ENCODE measurements at places on chromosomes 2 and 18. TPM values are rescaled to one million over a fixed set of nuclear protein-coding genes. Genes with fewer than 3 reads are reported as not detected.

DNA sequence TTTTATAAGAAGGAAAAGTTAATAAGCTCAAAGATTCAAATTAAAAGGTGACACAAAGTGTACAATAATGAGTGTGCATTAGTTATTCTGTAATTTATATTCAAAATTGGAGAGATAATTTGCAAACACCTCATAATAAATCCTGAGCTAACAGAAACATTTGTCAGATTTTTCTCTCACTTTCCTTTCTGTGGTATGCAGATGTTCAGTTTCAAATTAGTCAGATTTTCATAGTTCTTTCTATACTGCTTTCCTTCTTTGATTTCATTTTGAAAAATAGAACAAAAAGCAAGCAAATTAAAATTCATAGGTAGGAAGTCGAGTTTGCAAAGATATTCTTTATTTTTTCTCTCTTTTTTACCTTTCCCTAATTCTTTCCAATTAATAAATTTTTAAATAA is 1420.1 kb upstream of the NXPH2 start:
- DNase-seq: no peak

Gene FAP
- total RNA-seq: 6.9 TPM

GRCh38 chr2:120593921-120594686 is 141.6 kb upstream of the GLI2 start:
- DNase-seq: no peak

DNA sequence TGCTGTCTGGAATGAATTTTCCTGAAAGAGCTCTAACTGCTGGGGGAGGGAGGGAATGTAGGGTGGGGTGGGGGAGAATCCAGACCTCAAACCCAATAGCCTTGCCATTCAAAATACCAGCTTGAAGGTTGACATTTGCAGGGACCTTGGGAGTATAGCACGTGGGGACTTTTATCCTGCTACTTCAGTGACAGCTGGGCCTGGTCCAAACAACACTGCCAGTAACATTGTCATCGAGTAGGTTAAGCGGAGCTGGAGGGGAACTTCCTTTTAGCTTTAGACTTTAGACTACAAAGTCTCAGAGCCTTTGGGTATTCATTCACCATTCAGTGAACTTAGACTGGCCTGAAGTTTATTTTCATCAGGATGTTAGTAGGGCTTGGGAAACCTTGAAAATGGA is 248.7 kb downstream of the MEIS1 start:
- no peak for DNase-seq
